ENCODE measurements at places on chromosomes 4 and X.

DNA sequence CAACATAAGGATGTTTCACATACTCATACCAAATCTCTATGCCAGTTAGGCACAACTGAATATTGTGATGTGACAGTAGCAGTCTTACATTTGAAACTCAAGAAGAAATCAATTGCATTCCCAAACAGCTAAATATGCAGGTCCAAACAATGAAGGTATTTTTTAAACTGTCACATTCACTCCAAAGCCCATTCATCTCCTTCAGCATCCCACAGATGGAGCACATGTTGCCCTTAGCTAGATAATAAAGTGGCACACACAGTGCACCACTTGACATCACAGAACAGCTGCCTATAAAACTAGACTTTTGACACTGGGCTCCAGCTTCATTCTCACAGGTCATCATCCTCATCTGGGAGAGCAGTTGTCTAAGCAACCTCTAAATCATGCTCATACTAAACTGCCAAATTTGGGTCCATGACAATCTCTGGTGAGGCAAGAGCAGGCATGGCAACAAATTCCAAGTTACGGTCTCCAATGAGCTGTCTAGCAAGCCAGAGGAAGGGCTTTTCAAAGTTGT is 26.2 kb upstream of the ARHGEF6 start:
- no peak for DNase-seq

GRCh38 chr4:96558466-96558865 is 718.6 kb downstream of the PDHA2 start:
- DNase-seq, result no peak

DNA sequence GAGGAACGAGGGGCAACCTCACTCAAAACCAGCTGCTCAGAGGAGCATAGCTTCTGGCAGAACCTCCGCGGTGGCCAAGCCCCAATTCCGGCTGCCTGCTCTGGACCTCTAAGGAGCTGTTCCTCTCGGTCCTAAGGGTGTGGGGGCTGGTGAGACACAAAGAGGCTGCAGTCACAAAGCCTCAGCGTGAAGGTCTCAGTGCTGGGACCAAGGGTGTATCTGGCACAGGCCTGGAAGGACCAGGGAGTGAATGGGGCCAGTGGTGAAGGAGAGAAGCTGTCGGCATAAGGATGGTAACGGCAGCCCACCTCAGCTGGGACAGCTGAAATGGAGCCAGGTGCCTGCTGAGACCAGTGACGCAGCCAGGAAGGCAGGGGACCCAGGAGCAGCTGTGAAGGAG is 5.3 kb downstream of the PDE6B start:
- no peak for DNase-seq

GRCh38 chr4:3107271-3107670 is 32.8 kb downstream of the HTT start:
- no peak for DNase-seq

- no peak for DNase-seq
Observed at GRCh38 chr4:177351622-177352244, 42.1 kb downstream of the NEIL3 start.

Data from activated naive CD4-positive, alpha-beta T cell treated with Interleukin-2 at 50 U/mL for 16 hours (primary cell).